ENCODE measurements at places on chromosomes 16 and 17.

DNA sequence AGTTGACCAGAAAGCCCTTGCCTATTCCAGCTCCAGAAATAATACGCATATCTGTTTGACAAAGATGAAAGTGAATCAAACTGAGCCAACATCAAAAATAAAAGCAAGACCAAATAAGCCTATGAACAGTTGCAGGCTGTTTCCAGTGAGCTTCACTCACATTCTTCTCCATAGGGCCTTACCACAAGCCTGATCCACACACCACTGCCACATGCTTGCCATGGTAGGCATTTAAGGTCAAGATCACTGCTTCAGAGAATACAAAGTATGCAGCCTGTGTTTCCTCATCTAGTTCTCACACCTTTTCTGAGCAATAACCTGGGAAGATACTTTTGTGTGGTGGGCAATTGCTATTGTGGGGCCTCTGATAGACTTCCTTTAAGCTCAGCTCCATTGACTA lies 1060.2 kb downstream of the CDH11 start:
- DNase-seq: no peak

- DNase-seq: no peak
These were observed 13.8 kb upstream of the KRTAP9-2 start for GRCh38 chr17:41212524-41213169.

DNA sequence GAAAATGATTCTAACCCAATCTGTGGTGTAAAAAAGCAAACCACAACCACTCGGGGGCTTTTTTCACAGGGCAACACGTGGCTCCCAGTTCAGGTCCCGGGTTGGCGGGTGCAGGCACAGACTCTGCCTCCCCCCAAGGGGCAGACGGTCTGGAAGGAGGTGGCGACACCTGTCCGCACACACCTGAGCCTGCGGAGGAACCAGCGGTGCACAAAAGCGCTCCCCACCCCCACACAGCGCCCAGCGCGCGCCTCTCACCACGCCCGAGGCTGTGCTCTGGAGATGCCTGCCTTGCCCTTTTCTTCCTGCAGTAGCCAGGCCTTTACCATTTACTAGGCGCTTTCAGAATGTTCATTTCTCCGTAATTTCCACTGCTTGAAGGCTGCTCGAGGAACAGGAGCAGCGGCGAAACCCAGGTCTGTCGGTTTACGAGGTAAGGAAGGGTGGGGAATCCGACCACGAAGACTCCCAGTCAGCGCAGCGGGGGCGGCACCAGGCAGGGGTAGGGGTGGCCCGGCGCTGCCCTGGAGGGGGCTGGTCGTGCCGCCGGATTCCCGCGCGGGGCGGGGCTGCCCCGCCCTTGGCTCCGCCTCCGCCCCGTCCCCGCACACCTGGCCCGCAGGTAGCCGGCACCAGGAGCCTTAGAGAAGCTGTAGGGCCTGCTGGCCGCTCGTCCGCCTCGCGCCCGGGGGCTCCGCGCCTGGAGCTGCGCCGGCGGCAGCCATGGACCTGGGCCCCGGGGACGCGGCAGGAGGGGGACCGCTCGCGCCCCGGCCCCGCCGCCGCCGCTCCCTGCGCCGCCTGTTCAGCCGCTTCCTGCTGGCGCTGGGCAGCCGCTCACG lies at the start of gene USP43:
Gene USP43 (plus strand): TSS at position 608 of the 842 bp plus-strand sequence. CDS start 116 bp downstream, at position 724.
- DNase-seq: no peak

GRCh38 chr17:36524428-36524876 lies 10.2 kb downstream of the MYO19 start:
- no peak for DNase-seq

GRCh38 chr17:40949418-40949817 lies 12.0 kb upstream of the KRT23 start:
- DNase-seq: no peak

DNA sequence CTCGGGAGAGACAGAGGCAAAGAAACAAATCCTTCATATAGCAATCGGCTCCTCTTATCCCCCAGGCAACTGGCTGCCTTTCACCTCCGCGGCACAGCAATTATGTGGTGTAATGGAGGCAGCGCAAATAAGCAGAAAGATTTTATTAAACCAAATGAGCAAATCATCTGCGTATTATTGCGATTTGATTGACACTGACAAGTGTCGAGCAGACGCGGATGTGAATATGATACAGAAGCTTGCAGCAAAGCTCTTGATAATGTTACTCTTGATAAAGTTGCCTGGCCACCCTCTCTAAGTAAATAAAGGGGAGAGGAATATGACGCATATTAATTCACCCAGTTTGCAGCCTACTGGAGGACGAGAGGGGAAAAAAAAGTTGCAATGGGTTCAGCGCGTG lies 26.5 kb upstream of the AKTIP start:
- no peak for DNase-seq

DNA sequence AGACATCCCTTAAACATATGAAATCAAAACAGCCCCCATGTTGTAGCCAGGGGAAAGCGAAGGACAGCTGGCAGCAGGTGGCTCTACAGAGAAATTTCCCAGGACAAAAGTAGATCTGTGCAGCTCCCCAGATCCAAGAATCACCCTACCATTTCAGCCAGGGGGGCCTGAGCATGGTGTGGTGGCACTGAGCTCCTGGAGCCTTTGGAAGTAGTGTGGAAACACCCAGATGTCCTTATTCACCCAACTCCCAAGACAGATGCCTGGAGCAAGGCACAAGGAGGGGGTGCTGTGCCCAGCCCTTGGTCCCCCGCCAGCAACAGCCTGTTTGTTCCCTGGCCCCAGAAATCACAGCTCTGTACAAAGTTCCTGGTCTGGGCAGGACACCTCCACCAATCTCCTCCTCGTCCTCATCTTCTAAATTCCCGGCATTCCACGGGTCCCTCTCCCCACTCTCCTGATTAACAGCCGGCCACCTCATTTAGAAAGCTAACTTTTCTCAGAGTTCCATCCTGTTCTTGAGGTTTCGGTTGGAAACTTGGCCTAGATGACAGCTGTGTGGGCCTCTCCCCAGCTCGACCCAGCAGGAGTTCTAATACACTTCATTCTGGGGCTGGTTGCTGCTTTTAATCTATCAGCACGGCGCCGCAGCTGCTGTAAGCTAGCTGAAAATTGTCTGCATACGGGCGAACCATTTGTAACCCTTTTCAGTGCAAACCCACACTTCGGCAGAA lies 191.1 kb downstream of the C16orf78 start:
- peak; percentile 4 for DNase-seq

DNA sequence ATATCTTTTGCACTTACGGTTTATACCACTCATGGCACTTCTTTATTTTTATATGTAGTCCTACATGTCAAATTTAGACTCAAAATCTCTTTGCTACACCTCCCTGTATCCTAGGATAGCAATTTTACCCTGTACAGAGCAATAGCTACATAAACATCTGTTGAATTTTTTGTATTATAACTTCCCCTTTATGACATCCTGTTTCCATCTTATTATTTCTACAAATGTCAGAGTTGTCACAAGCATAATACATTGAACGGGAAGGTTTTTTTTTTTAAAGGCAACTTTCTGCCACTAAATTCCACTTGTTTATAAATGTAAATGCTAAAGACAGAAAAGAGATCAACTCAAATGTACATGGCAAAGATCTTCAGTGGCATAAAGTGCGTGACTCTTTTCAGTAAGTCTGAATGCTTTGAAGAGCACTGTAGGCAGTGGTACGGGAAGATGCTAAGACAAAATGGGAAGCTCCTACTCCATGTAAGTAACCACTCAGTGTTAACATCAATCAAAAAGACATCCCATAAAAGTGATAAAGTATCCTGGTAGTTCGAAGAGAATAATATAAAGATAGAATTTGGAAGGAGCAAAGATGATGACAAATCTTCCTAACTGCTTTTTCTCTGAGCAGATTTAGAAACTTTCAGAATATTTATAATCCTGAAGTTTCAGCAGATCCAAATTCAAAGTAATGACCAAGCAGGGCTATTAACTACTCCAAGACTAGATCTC lies 26.8 kb downstream of the GNA13 start:
- no peak for DNase-seq

DNA sequence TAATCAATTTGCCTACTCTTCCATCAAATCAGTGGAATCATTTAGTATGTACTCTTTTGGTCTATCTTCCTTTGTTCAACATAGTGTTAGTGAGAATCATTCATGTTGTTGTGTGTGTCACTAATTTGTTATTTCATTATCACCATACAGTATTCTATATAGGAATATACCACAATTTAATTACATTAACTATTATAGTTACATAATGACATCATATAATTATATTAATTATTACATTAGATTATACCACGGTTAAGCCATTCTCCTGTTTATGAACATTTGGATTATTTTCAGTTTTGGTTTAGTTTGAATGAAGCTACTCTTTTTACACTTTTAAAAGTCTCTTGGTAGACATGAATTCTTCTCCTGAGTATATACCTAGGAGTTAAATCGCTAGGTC lies 40.4 kb downstream of the MYO1D start:
- no peak for DNase-seq

DNA sequence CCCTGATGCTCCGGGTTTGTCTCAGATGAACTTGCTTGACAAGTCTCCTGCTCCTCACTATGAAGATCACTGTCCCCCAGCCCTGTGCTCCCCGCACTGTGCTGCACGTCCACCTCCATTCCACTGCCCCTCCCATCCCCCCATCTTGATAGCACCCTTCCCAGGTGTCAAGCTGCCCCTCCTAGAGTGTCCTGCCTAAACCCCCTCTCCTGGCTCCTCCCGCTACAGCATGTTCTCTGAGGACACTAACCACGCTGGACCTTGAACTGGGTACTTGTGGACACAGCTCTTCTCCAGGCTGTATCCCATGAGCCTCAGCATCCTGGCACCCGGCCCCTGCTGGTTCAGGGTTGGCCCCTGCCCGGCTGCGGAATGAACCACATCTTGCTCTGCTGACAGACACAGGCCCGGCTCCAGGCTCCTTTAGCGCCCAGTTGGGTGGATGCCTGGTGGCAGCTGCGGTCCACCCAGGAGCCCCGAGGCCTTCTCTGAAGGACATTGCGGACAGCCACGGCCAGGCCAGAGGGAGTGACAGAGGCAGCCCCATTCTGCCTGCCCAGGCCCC lies 18.5 kb downstream of the DEXI start:
- no peak for DNase-seq

DNA sequence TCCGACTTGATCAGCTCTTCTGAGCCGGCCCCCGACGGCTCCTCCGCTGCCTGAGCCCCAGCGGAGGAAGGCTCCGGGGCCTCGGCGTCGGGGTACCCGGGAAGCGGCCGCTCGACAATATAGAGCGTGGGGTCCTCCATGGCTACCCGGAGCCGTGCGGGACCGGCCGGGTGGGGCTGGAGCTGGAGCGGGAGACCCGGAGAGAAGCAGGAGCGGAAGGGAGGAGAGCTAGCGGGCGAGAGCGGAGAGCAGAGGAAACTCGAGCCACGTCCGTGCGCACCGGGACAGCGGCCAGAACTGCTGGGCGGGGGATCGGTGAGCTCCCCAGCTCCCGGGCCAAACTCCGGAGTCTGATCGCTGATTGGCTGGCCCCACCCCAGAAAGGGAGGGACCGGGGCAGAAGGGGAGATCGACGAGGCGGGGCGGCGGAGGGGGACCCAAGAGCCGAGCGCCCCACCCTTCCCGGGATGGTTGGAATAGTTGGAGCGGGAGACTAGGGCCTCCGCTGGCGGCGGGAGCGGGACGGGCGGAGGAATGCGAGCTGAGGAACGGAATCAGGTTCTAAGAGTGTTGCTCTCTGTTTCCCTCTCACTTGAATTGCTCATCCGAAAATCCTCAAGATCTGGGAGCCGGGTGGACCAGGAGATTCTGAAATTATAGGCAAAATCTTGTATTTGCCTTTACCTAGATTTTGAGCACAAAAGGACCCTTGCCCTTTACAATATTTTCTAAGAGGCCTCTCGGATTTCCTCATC lies at the start of gene CAVIN1:
Gene CAVIN1 (minus strand): TSS at position 299 of the 755 bp plus-strand sequence. CDS start 159 bp downstream, at position 140.
- peak; percentile 100 for DNase-seq

- DNase-seq: no peak
These were observed 45.9 kb downstream of the MAPT start for GRCh38 chr17:45940293-45940692.

GRCh38 chr16:70576431-70577255 lies 53.0 kb downstream of the SF3B3 start:
- DNase-seq: peak; percentile 29

DNA sequence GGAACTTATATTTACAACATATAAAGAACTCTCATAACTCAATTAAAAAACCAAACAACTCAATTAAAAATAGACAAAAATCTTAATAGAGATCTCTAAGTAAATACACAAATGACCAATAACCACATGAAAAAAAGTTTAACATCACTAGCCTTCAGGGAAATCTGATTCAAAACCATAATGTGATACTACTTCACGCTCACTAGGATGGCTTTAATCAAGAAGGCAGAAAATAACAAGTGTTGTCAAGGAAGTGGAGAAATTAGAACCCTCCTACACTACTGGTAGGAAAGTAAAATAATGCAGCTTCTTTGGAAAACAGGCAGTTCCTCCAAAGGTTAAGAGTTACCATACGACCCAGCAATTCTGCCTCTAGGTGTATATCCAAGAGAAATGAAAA lies 8.4 kb downstream of the PHF12 start:
- DNase-seq: no peak

DNA sequence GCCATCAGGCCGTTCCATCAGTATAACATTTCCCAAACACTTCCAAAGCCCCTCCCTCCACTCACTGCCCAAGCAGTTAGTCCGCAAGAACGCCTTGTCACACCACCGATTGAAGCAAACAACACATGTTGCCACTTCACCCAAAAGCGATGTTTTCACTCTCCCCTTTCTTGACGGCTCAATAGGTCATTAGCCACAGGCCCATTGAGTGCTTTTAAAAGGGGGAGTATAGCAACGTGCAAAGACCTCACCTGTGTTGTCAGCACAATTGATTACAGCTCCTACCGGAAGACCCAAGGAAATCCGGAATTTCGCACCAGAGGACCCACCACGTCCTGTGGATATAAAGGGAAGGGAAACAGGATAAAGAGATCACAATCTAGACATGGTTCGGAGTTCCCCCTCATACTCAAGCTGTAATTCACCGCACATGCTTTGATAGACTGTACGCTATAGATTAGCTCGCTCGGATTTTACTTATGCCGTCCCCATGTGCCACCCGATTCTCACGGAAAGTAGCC lies 690 bp downstream of the RPL23 start:
- no peak for DNase-seq

DNA sequence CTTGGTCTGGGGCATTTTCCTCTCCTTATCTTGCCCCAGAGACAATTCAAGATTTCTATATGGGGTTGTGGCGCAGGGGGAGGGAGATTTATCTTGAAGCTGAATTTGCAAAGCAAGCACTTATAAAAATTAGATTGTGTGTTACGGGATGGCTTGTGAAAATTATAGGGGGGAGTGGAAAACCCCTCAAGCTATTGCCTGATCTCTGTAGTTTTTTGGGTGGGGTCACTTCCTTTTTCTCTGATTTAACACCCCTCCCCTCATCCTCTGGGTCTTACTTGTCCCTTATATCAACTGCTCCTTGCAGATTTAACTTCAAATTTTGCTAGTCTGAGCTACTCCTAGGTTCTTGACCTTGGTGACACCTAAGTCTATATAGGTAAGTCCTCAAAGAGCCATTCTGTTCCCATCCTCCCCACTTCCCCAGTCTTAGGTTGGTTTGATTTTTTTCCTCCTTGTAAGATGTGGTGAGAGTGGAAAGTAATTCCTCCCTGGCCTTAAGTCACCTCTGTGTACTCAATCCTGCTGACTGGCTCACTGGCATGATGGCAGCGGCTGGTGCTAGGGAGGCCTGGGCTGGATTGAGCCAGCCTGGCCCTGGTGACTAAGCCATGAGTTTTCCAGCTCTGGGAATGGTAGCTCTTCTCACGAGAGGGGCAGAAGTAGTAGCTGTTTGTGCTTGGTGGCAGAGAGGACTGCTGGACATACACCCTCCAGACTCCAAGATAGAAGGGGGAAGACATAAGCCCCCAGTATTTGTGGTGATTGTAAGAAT lies 2.3 kb downstream of the ARL4D start:
- peak; percentile 74 for DNase-seq

Measured in fibroblast of skin of right biceps (primary cell).